ENCODE measurements at places on chromosomes 13 and 19. TPM values are rescaled to one million over a fixed set of nuclear protein-coding genes. Genes with fewer than 3 reads are reported as not detected.

Gene KCNC3
- total RNA-seq = 2.0 TPM

DNA sequence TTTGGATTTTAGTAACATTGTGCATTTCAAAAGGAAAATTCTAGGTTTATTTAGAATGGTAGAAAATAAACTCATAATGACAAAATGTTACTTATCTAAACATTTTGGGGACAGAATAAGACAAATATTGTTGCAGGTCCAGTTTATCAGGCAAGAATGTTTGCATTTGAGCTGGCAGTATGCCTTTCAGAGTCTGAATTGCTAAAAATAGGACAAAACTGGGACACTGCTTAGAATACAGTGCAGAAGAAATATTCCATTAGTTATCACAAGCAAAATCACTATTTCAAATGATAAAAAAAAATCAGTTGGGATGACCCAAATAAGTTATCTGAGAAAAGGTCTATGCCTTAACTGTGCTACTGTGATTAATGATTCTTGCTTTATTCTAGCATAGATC is 870.3 kb upstream of the MIR17HG start:
- no peaks in the 10 kb centered on the region for H3K36me3 ChIP-seq
- H3K4me1 ChIP-seq = no peaks in the 10 kb centered on the region
- no peak overlapping the region for H3K27ac ChIP-seq
- no peaks in the 10 kb centered on the region for H3K27me3 ChIP-seq

- H3K36me3 ChIP-seq = no peaks in the 10 kb centered on the region
- no peak overlapping the region for H3K4me3 ChIP-seq
- H3K27ac ChIP-seq = no peak overlapping the region
- no peaks in the 10 kb centered on the region for H3K27me3 ChIP-seq
- DNase-seq = no peak
Observed at GRCh38 chr19:43495082-43495481, 9.5 kb downstream of the PHLDB3 start.

DNA sequence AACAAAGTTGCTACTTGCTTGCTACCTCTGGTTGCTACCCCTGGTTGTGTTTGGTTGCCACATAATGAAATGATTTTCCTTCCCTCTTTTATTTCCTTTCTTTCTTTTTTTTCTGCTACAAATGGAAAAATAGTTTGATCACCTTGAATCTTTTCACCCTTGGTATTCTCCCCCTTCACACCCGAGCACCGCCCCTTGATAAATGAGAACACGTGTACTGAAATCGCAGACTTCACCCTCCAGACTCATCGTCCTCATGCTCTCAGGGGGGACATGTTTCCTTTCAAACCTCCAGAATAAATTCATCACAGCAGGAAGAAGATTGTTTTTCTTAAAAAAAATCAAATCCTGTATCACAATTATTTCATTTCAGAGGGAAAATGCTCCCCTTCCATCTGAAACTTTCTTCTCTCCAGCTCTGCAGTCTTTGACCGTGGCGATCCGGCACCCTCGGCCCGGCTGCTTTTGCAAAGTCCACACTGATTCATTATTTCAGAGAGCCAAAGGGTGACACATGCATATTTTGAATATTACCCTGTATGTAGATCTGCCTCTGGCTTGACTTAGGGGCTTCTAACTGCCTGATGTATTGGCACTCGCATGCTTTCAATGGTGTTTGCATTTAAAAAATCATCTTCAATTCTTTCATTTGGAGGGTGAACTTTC is 222.6 kb upstream of the MAB21L1 start:
- H3K36me3 ChIP-seq = no peaks in the 10 kb centered on the region
- H3K4me1 ChIP-seq = no peaks in the 10 kb centered on the region
- no peaks in the 10 kb centered on the region for H3K27me3 ChIP-seq

DNA sequence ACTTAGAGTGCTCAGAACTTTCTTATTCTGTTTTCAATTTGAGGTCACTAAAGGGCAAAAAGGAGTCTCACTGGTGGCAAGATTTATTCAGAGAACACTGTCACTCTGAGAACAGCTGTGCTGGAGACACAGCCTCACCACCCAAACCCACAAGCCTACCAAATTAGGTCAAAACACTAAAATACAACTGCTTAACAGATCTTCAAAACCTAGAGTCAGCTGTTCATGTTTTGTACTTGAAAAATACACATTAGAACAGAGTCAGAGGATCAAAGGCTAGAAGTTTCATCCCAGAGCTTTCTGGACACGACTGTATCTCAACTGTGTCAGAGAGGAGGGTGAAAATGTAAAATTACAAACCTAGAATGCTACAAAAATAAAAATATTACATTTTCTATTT is 89.3 kb downstream of the MIPEP start:
- no peaks in the 10 kb centered on the region for H3K27me3 ChIP-seq
- H3K27ac ChIP-seq = no peak overlapping the region
- H3K4me1 ChIP-seq = no peaks in the 10 kb centered on the region
- DNase-seq = no peak
- H3K36me3 ChIP-seq = no peaks in the 10 kb centered on the region

Measured in Peyer's patch (tissue), 4 donors.